ENCODE measurements at places on chromosomes 2 and 18.

DNA sequence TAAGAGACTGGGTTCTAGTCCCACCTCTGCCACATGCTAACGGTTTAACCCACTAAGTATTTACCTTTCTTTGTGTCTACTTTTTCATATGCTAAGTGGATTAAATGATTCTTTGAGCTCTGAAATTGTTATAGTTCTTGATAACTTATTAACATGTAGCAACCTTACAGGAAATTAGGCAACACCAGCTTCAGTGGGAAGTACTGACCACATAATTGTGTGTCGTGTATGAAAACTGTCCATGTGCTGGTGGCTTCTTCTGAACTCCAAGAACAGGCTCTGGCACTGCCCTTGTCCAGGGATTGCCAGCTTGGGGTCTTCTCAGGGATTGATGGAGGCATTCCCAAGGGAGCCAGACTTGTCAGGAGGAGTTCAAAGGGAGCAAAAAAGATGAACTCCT, 427.7 kb downstream of the TGIF1 start:
- no peak for DNase-seq

DNA sequence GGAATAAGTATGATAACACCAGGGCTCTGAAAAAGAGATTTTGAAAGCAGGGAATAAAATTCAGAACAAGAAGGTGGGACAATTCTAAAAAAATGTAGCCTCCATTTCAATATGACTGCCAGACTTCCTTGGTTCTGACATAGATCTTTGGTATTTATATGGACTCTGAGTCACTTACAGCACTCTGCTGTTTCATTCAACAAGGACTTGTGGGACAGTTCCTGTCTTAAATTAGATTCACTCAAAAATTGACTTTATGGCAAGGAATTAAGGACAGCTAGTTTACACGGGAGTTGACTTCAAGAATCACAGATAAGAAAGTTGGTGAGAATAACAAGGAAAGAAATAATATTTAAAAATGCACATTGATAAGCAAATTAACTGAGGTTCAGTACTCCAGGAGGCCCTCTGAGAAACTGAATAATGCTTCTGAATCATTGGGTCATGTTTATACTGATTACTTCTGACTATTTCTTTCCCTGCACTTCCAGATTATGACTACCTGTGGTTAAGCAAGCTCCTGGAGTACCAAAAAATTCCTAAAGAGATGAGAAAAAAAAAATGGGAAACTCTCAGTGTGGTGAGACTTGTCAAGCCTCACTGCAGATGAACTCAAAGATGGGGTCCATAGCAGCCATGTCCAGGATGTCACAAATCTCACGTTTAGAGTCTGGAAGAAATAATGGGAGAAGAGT, 828.3 kb upstream of the PIK3C3 start:
- no peak for DNase-seq

DNA sequence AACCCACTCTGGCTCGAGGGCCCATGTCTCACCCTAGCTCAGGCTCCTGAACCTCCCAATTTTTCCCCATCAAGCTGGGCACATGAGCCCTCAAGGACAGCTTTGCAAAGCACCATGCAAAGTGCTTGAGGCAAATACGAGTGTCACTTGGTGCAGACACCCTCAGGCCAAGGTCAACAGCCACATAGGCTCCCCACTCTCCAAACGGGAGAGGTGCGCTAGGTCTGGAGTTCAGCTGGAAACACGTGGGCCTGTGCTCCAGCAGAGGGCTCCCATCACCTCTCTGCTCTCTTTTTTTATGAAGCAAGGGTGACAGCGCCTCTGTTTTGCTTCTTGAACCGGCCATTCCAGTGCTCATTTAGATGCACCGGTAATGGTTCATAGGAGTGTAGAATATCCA, 11.9 kb upstream of the ARHGAP25 start:
- no peak for DNase-seq

- DNase-seq: no peak
Measured at GRCh38 chr18:22504251-22505030, 86.7 kb upstream of the CTAGE1 start.

DNA sequence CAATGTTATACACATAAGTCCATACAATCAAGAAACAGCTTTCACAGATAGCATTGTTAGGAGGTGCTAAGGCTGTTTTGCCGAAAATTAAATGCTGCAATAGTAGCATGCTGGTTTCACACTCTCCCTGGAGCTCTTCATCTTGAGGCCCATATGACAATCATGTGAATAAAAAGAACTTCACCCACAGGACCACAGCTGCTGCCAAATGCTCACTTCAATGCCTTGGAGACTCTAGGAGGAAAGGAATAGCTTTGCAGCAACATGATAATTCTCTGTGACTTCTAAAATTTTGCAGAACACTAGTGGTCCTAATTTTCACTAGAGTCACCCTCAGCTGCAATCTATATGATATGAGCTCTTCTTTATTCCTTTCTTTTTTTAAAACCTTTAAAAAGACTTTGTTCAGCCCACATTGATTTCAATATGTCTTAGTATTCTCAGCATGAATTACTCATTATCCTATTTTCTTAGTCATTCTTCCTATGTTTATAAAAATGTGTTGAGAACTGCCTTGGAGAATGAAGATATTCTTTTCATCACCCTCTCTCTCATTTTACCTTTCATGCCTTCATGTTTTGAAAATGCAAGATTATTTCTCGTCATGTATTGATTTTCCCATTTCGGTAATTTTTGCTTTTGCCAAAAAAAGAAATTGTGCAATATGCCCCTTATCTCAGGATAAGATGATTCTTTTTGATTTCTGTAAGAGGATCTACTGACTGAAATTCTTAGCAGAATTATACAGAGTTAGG, 108.2 kb downstream of the PDE1A start:
- DNase-seq: no peak

DNA sequence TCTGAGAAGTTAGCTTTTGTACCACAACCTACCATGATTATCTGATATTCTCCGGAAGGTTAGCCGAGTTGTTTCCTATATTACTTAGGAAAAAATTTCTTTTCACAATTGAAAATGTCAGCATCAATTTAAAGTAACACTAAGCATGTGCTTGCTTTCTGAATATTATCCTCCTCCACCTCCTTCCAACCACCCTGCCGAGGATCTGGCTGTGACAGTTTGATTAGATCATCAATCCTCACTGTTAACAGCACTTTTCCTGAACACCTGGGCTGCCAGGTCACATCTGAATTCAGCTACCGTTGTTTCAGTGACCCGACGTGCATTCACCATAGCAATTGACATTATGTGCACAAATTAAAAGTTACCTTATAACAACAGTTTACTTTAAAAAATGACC, 207.0 kb downstream of the ZNF407 start:
- DNase-seq: no peak

DNA sequence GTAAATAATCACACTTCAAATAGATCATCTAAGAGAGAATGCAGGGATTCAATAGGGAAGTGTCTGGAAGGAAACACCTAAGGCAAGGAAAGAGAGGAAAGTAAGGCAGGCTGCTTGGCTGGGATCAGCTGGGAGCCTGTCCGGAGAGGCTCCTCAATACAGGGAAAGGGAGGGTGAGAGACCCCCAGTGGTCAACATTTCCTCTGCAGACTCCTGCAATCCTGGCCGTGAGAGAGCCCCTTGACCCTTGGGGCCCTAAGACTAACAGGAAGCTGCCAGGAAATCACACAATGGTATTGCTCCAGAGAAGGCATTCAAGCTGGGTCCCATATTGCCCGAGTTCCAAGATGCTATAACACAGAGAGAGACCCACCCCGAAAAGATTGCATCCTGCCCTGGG, 549.4 kb downstream of the NYAP2 start:
- DNase-seq: no peak

- DNase-seq: no peak
Measured at GRCh38 chr2:145777297-145777696, 1257.4 kb upstream of the ZEB2 start.
